Left ventricle myocardium inferior (tissue), 1 donor: ENCODE measurements at places on chromosomes 5 and 9.

- DNase-seq = no peak
Measured at GRCh38 chr5:3460416-3460815, 135.2 kb upstream of the IRX1 start.

DNA sequence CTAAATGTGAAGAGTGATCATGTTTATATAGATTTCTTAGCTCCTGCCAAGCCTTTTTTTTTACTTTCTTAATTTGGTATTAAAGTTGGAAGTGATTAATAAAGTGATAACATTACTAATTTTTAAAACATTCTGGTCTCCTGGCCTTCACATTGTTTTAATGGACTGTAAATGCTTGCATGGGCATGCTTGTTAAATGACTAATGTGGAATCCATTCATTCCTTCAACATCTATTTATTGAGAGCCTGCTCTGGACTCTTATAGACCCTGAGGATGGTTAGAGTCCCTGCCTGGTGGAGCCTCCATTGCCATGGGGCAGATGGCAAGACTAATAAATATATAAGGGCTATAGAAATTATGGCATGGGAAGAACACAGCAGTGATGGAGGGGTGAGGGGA is 103.5 kb downstream of the NTRK2 start:
- no peak for DNase-seq

- no peak for DNase-seq
Measured at GRCh38 chr5:17219006-17219422, 1.6 kb downstream of the BASP1 start.

DNA sequence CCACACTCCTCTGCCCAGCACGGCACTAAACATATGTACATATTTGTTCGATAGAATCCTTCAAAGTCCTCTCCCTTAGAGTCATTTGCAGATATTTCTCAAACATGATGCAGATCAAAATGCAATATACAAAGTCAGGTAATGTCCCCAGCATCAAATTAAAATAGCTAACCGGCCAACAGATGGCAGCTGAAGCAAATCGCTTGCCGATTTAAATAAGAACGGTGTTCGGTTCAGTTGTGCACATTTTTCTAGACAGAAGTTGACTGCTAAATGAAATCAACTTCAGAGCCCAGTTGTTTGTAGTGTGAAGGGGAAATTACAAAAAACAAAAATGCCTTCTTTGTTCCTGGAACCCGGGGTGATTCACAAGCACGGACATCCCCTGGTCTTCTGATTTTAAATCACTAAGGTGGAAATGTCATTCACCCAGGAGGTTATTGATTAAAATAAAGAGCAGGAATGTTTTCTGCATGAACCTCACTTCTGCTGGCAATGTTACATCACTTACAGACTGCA is 219.2 kb downstream of the EBF1 start:
- no peak for DNase-seq

- peak; percentile 64 for DNase-seq
Measured at GRCh38 chr9:93207326-93207814, 23.4 kb downstream of the WNK2 start.

GRCh38 chr9:32004431-32005076 is 379.9 kb upstream of the ACO1 start:
- no peak for DNase-seq

DNA sequence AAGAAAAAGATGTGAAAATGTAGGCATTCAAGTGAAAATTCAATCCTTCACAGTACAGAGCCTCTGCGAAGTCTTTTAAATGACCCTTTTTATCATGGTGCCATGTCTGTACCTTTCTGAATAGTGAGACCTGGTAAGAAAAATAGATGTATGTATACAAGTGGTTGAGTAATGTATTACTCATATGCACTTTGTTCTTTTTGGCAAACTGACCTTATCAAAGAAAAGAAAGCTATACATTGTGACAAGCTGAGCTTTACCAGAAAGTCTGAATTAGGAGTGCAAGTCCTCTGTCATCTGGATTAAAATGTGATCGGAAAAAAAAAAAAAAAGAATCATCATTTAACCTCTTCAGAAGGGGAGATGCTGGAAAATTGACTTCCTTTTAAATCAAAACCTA is 356.4 kb upstream of the CCNH start:
- DNase-seq = no peak

DNA sequence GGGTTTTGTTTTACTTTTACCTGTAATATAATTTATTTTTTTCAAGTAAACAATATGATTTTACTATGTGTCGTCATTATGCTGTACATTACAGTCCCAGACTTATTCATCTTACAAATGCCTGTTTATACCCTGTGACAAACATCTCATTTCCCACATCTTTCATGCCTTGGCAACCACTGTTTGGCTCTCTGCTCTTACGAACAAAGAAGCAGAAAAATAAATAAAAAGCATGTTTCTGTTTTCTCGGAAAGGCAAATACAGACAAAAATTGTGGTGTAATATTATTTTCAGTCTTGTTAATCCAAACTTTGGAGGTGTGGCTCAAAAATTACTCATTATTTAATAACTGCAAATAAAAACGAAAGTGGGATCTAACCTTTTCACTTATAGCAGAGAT is 393.0 kb downstream of the CDH12 start:
- no peak for DNase-seq

DNA sequence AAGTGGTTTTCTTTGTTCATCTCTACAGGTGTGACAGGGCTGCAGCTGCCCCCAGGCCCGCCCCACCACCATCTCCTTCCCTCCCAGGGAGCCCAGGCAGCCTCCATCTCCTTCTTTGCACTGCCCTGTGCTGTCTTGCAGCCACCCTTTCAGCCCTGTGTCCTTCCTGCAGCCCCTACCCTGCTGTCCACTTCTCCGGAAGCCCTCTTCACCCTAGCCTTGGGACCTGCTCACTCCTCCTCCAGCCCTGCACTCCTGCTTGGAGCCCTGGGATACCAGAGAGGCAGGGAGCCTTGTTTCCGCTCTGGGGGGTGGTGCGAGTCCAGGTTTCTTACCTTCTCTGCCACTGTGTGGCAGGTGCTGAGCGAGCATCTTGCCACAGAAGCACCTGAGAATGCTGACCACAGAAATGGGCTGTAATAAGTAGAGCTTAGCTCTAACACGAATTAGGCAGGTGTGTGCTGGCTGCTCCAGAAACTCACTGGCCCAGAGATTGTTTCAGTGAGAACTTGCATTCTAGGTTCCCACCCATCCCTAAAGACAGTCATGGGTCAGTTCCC is 51.3 kb upstream of the GADD45G start:
- no peak for DNase-seq

DNA sequence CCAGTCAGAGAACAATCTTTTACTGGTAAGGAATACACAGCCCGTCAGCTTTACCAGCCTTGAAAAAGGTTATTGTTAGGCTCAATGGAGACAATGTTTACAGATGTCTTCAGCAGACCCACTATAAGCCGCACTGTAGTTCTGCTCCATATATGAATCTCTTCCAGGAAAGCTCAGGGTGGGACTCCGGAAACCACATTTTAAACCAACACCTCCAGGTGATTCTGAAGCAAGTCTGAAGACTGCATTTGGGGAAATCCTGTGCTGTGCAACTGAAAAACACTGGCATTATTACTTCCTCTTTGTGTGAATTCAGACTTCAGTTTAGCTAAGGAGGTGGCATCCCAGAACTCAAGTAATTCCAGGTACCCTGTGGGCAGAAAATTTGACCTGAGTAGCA is 3.5 kb downstream of the GZMK start:
- no peak for DNase-seq

DNA sequence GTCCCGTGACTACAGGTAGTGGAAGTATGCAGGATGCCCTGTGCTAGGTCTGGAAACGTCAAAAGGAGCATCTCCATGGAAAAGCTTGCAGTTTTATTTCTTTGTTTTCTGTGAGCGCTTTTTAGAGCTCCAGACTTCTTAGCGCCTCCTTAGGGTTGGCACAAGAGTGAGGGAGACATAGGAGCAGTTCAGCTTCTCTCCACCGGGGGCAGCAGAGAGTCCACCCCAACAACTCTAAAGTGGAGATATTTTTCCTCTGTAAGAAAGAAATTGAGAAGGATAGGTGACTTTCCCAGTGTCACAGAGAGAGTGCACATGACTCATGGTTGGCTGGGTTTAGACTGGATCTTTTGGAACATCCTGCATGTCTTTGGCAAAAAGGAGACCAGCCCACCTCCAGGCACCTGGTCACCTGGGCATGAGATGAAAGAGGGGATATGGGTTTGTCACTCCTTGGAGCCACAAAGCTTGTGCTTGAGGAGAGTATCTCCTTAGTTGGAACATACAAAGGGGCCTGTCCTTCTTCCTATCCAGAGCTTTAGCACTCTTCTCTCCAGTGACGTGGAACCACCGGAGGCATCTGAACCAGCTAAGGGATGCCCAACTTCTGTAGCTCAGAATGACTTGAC is 637.7 kb downstream of the SEMA5A start:
- no peak for DNase-seq

- DNase-seq = peak; percentile 9
Measured at GRCh38 chr9:93665637-93666438, 89.5 kb downstream of the PHF2 start.

DNA sequence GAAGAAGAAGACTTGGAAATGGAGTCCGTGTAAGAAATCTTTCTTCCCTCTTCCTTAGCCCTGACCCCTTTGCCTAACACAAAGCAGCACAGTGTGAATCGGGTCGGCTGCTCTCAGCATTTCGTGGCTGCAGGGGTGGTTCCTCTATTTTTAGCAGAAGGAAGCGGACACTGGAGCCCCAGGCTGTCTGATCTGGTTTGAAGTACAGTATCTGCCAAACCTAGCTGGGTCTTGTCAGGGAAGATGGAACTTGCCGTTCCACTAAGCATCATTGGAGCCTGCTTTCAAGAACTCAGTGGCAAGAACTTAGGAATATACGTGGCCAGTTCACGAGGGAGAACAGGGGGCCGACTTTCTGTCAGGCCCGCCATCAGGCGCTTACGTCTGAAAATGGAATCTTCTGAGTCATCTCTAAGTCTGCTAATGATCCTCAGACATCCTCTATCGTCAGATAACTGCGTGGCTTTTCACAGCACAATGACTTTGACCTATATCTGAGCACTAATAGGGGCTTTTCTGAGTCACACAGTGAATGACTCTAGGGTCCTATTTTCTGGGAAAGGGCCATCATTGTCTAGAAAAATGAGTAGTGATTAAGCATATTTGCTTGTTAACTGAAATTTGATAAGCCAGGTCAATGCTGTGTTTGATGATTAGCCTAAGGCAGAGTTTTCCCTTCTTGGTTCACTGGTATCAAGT is 43.3 kb upstream of the NCS1 start:
- DNase-seq = peak; percentile 42

DNA sequence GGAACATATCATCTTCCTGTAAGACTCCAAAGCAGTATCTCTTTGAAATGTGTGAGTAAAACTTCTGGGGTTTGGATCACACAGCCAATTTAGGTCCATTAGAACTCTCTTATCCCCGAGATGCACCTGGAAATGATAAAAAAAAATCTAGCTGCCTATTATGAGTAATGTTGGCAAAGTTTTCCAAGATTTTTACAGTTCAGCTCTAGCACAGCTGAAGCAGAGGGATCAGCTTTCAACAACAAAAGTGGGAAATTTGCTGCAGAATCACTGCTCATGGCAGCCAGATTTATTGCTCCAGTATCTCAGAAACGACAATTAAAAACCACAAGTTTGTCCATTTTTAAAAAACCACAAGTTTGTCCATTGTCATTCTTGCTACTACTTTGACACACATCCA is 292.2 kb downstream of the IRX2 start:
- no peak for DNase-seq

GRCh38 chr5:151202381-151203139 is 21.3 kb downstream of the CCDC69 start:
- no peak for DNase-seq

DNA sequence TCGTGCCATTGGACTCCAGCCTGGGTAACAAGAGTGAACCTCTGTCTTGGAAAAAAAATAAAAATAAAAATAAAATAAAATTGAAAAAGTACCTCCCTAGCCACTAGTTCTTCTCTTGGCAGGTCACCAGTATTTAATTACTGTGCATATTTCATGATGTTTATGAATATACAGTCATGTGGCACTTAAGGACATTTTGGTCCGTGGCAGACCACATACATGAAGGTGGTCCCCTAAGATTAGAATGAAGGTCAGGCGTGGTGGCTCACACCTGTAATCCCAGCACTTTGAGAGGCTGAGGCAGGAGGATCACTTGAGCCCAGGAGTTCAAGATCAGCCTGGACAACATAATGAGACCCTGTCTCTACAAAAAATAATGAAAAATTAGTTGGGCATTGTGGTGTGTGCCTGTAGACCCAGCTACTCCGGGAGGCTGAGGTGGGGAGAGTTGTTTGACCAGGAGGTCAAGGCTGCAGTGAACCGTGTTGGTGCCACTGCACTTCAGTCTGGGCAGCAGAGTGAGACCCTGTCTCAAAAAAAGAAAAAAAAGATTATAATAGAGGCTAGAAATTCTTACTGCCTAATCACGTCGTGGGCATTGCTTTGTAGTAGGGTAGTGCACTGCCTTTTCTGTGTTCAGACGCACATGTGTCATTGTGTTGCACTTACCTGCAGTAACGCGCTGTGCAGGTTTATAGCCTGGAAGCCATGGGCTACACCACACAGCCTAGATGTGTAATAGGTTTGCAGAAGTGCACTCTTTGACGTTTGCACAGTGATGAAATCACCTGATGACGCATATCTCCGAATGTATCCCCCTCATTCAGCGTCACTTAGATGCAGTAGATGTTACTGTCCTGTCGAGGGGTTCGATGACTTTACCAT is 12.8 kb downstream of the EHMT1 start:
- DNase-seq = no peak
